ENCODE measurements at places on chromosomes 3 and 15. TPM values are rescaled to one million over a fixed set of nuclear protein-coding genes. Genes with fewer than 3 reads are reported as not detected.

ADAMTSL3 gene
- total RNA-seq = 10.5 TPM

NME9 gene
- total RNA-seq = not detected

PHLDB2 gene
- 122 TPM for total RNA-seq

ATG7 gene
- total RNA-seq = 15.6 TPM

CCNB2 gene
- total RNA-seq = 0.86 TPM

LMAN1L gene
- total RNA-seq = 20.6 TPM

ADGRG7 gene
- total RNA-seq = not detected

FANCD2OS gene
- not detected for total RNA-seq

STARD9 gene
- 5.4 TPM for total RNA-seq

CCDC174 gene
- total RNA-seq = 12.6 TPM

DPP8 gene
- 37.5 TPM for total RNA-seq

ZNF385D gene
- total RNA-seq = 2.2 TPM

MKRN3 gene
- 0.38 TPM for total RNA-seq

LXN gene
- 2.4 TPM for total RNA-seq

PRRT3 gene
- 0.46 TPM for total RNA-seq

SEMA3G gene
- 10.4 TPM for total RNA-seq
